ENCODE measurements at places on chromosomes 4 and X.

DNA sequence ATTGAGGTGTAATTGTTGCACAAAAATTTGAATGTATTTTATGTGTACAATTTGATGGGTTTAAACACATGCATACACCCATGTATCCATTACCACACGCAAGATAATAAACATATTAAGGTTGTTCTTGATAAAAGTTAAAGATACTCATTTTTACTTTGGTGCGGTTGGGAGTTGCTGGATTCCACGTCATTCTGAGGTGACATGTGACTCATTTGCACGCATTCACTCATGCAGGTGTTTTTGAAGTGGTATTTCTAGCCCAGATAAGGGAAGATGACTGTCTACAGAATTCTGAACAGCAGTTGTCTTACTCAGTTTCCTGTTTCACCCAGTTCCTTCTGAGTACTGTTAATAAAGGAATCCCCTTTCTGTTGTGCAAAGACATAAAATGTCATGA, 142.0 kb downstream of the RTL3 start:
- peak; percentile 27 for DNase-seq

GRCh38 chrX:40065296-40066046, 32.3 kb downstream of the BCOR start:
- DNase-seq, result no peak

DNA sequence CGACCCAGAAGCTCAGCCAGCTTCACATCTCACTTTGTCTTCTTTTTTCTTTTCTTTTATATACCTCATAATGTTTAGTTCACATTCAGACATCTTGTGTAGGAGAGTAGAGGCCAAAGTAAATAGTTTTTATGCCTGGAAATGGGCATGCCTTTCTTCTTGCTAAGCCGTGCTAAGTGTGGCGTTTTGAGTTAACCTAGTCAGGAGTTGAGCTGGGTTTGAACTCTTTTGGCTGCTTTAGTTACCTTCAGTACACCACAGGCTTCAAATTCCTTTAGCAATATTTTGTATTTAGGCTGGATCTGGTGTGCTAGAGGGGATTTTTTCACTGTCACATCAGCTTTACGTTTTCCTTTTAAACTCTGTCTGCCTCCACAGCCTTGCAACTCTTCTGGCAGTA, 300.8 kb downstream of the ZNF674 start:
- DNase-seq, result no peak

- no peak for DNase-seq
Observed at GRCh38 chr4:121273191-121273590, 107.6 kb downstream of the QRFPR start.

DNA sequence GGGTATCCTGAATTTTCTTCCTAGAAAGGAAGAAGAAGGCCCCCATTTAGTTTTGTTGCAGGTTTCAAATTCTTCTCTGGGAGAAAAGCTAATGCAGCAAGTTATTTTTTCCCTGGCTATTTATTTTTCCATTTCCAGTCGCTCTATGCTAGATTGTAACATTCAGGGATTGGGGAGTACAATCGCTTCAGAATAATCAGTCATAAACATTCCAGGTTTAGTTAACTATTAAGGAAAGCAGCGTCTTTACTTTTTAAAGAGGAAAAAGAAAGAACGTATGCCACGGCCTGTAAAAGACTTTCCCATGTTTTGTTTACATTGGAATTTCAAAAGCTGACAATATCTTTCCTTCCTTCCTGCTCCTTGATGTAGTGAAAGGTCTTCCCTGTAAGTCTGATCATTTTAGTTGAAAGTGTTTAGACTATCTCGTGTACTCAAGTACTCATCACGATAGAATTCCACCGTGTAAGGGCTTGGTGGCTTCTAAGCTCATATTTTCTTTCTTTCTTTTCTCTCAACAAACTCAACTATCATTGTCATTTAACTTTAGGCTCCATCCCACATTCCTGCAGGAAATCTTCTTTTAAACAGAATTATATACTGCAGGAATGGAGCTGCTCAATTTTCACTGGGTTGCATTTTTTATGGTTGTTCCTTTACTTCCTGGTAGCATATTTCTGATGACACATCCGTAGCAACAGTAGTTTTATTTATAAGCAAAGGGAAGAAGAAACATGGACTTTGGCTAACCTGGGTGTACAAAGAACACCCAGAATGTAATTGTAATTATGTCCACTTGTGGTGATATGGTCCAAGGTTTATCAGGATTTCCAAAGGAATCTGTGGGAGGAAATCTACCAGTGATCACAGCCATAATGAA, 213.1 kb upstream of the FAT1 start:
- DNase-seq, result no peak

Measured in T-helper 1 cell (primary cell).